ENCODE measurements at places on chromosomes 7 and 10. TPM values are rescaled to one million over a fixed set of nuclear protein-coding genes. Genes with fewer than 3 reads are reported as not detected.

DNA sequence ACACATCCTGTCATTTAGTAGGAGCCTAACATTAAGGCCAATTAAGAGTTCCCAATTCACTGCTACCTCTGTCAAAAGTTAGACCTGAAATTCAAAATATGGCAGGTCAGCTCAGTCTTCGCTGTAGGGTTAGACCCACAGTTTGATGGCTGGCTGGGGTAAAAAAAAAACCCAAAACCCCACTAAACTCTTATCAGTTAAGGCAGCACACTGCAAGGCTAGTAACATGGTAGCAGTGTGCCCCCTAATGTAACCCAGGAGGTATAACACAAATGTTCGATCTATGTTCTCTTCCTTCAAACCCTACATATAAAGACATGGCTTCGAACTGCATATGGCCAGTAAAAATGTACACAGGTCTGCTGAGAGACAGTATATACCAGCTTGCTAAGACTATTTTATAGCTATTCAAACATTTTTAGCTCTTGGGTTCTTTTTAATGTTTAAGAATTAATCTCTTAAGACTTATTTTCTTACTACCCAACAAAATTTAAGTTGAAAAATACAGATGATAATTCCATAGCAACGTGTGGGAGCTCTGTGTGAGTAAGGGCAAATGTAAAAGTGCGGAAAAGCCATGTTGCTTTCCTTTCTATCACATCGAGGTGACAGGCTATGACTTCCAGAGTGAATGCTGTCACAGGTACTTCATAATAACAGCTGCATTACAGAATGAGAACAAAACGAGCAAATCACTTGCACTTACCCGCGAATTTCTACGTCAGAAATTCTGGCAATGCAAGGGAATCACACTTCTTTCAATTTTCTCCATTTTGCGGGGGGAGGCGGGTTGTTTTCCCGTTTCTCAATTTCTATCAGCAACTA, 168.4 kb upstream of the IMMP2L start:
- no peak for DNase-seq

- no peak for DNase-seq
Measured at GRCh38 chr7:33355386-33355785, 226.0 kb downstream of the BBS9 start.

- no peak for DNase-seq
Measured at GRCh38 chr7:137147338-137147720, 196.2 kb downstream of the PTN start.

Gene ANXA8L1
- not detected for total RNA-seq

DNA sequence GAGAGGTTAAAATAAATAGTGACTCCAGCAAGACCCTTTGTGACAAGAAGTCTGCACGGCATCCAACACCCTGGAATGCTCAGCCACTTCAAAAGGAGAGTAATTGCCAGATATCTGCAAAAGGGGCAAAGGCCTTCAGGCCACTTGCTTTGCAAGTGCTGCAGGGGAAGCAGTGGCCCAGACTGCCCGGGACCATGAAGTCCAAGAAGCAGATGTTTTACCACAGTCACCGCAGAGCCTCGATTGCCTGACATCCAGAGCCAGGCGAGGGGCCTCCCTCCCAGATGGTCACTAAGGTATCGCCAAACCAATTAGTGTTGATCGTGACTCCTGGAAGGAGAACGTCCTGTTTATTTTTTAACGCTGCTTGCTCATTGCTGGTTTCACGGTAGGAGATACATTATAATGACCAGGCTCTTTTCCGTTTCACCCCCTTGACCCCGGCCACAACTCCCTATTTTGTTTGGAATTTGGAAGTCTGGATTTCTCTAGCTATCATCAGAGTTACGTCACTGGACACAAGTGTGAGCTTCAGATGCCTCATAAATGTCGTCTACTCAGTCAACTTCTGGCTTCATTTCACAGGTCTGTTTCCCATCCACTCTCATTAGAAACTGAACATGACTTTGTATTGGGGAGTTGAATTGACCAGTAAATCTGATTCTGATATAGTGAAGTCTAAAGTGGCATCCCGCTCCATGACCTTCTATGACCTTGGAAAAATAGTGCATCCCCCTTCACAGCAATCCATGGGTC, 276.2 kb downstream of the WDR11 start:
- DNase-seq, result no peak

GRCh38 chr10:125213541-125214282, 53.3 kb upstream of the CTBP2 start:
- DNase-seq, result no peak

DNA sequence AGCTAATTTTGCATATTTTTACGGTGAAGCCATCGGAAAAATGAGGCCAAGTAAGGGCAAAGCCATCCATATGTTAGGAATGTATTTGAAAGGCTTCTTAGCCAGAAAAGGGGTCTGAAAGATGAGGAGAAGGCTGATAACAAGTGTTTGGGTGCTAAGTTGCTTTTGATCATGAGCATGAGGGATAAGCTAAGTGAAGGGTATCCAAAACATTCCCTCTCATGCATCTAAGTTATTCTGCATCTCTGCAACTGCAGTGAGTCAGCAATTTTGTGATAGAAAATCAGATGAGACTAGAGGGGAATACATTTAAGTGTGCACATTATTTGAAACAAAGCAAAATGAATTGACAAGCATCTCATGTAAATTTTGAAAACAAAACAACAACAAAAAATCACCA, 282.8 kb downstream of the GPR158 start:
- DNase-seq, result no peak

GRCh38 chr7:134804351-134804750, 24.9 kb downstream of the CALD1 start:
- DNase-seq, result no peak

Gene SLC35G1
- total RNA-seq, result 4.3 TPM
